ENCODE measurements at places on chromosomes 3 and 15. TPM values are rescaled to one million over a fixed set of nuclear protein-coding genes. Genes with fewer than 3 reads are reported as not detected.

Gene CCR4
- total RNA-seq, result 113 TPM

Gene LRTM1
- total RNA-seq, result not detected

Gene CMTM7
- total RNA-seq, result 39.4 TPM

Gene SLC22A13
- total RNA-seq, result 0.44 TPM

Gene MAP1A
- 0.75 TPM for total RNA-seq

Gene KBTBD12
- total RNA-seq, result not detected

Gene BOC
- total RNA-seq, result not detected

Gene SPTBN5
- 0.39 TPM for total RNA-seq

Gene A4GNT
- total RNA-seq, result not detected

- DNase-seq, result no peak
Measured at GRCh38 chr3:48270306-48270705, 29.4 kb downstream of the ZNF589 start.

DNA sequence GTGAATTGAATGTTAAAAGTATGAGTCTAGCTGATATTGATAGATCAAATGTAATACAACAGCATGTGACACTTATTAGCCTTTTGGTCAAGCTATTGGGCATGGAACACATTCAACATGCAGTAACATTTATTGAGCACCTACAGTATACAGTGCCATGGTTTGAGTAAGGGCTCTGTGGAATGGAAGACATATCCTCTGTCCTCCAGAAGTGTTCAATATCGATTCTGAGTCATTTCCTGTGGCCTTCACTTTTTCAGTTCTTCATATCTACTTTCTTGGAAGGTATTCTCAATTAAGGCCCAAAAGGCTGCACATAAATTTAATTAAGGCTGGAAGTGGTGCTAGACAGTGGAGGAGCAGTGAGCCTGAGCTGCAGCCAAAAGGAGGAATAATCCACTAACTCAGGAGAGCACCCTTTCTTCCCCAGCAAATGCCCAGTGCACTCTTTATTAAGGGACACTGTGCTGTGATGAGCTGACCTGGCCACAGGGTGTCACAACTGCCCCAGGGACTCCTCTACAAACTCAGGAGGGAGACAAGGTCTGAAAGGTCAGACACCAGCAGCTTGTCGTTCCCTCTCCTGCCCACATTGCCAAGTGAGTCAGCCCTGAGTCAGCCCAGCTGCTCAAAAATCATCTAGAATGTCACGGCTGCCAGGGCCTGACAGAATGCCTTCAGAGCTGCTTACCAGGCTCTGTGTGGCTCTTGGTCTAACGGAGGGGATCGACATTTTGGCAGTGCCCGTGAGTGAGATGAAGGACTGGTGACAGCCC lies 544.8 kb downstream of the AGBL1 start:
- peak; percentile 30 for DNase-seq

DNA sequence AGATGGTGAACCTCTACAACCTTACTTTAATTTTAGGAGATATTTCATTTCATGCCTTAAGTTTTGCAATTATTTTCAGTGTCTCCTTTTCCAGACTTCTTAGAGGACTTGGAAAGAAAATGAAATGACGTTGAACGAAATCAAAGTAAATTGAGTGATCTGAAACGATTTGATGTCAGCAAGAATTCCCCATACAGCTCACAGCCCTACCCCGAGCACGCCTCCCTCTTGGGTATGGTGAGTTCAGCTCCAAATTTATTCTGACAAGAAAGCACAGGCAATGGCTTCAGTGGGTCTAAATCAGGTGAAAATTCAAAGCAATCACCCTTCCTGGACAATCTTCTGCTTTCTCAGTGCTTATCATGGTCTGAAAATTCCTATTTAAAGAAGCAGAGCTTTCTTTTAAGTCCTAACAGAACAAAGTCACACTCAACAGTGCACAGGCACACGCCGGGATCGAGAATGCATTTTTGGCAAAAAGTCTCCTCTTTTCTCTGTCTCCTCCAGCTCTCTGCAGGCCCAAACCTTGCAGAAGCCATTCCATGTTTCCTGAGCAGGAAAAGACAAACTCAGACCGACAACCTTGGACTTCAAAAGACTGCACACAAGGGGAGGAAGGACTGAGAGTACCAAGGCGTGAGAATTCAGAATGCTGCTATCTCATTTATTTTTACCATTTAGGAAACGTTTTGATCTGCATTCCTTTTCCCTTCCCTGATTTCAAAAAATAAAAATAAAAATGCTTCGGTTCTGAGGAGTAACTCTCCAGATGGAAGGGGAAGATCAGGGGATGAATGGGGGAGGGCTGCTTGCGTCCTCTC lies 72.0 kb downstream of the CCNL1 start:
- DNase-seq, result no peak

DNA sequence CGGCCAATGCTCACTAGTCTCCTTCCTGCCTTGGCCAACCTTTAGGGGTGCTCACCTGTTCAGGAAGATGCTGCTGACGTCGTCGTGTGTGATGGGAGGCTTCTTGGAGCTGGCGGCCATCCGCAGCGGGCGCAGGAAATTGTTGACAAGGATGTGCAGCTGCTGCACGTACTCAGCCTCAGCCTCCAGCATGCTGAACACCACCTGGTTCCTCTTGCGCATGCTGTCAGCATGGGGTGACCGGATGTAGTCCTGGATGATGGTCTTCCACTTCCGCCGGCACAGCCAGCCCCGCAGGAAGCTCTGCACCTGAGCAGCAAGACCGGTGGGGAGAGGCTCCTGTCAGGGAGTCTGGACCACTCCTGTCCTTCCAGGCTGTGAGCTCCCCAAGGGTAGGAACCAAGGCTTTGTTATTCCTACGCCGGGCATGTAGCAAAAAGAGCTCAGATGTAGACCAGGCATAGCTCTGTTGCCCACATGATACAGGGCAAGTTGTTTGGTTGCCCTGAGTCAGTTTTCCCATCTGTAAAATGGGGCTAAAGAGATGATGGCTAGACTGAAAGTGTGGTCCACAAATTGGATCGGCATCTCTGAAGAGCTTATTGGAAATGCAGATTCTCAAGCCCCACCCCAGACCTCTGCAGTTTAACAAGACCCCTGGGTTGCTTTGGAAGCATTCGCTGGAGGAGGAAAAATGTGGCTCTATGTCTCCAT lies 43.7 kb downstream of the RASGRF1 start:
- no peak for DNase-seq

DNA sequence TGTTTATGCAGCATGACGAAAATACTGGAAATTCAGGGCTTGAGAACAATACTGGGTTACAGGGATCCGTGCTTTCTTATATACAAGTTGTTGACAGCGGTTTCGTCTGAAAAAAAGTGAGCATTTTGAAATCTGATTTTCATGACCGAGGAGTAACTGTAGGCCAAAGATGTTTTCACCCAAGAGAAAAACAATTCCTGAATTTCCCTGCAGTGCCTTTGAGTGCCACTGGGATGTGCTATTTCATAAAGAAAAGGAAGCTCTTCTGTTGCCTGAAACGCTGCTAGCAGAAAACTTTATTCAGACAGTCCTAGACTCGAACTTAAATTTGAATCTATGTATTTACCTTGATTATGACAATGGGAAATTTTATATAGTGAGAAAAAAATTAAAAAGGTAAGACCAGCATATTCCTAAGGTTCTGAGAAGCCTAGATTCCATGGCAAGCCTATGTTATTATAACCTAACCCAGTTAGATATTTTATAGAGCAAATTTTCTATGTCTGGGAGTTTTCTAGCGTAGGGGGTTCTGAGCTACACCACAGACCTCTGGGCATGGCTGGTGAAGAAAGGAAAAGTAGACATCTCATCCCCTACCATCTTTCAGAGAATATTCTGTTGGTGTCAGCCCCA lies 30.2 kb downstream of the KCNAB1 start:
- peak; percentile 9 for DNase-seq

- no peak for DNase-seq
Measured at GRCh38 chr3:153379516-153379915, 217.5 kb downstream of the RAP2B start.

DNA sequence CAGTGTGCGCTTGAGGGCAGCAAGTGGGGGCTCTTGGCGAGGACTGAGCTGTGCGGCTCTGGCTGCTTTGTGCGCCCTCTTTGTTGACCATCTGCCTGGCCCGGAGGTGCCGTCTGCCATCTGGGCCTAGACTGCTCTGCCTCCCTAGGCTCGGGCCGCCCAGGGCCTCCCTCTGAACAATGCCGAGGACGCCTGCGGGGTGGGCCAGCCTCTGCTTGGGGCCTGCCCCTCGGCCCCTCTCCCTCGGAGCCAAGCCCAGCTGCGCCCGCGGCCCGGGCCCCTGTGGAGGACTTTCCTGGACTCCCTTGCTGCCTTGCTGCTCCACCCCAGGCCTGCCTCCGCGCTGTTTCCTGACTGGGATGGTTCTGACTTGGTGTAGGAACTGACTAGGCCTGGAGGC lies 31.9 kb upstream of the SPSB4 start:
- no peak for DNase-seq

DNA sequence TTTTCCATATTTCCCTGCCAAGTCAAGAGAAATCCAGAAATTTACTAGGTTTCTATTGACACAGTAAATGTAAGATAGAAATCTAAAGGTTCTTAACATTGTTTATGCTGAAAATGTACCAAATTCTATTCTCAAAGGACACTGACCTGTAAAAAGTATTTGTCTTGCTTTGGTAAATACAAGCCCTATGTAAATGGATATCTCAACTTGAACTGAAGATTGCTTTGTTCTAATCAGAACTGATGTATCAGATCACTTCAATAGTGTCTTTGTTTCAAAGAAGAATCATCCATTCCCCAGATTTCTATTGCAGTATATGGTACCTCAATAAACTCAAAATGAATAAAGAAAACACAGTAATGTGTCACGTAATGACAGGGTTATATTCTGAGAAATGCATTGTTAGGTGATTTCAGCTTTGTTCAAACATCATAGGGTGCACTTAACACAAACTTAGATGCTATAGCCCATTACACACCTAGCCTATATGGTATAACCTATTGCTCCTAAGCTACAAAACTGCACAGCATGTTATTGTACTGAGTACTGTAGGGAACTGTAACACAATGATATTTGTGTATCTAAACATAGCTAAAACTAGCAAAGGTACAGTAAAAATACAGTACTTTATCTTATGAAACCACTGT lies 143.5 kb upstream of the NECTIN3 start:
- DNase-seq, result no peak

DNA sequence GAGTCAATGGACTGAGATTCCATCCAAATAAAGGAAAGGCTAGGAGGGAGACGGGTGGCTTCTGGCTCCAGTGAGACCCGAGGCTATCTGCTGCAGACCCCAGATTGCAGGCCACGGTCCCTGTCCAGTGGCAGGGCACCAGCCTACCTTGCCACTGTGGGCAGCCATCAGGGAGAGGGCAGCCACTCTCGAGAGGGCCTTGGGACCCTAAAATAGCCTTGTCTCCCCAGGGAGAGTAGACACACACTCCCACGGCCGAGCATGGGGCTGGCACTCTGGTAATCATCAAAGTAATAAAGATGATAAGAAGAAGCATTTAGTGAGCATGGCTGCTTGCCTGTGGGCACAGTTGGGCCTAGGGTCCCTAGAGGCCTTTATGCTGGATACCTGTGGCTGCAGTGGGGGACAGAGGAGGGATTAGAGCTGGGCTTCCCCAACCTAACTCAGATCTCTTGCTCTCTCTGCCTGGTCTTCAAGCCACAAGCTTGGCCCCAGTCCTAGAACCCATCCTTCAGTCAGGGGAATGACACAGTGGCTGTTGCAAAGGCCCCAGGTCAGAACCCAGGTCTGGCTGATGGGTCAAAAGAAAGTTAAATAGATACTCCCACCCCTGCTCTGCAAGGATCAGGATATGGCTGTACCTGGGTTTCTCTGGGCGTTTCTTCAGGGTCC lies 9.2 kb upstream of the VIPR1 start:
- DNase-seq, result no peak

GRCh38 chr3:145519398-145520047 lies 641.5 kb downstream of the PLOD2 start:
- DNase-seq, result no peak

DNA sequence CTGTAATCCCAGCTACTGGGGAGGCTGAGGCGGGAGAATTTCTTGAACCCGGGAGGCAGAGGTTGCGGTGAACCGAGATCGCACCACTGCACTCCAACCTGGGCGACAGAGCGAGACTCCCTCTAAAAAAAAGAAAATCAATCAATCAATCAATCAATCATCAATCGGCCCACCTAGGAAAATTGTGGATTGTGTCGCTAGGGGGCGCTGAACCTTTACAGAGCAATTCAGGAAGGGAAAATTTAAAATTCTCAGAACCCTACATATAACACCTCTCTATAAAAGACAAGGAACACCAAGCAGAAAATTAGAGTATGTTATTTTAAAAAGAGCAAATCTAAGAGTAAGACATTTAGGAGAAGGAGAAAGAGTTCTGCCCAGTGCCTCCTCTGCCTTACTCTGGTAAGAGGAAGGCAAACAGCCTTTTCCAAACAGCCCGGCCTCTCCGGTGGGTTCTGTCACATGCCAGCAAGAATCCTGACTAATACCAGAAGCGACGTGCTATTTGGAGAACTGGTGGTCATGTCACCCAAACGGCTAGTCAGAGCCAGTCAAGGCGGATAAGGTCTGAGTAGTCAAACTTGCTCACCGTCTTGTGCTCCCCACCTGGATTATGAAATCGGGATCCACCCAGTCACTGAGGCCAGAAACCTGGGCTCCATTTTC lies 22.3 kb upstream of the SMCO1 start:
- peak; percentile 54 for DNase-seq

DNA sequence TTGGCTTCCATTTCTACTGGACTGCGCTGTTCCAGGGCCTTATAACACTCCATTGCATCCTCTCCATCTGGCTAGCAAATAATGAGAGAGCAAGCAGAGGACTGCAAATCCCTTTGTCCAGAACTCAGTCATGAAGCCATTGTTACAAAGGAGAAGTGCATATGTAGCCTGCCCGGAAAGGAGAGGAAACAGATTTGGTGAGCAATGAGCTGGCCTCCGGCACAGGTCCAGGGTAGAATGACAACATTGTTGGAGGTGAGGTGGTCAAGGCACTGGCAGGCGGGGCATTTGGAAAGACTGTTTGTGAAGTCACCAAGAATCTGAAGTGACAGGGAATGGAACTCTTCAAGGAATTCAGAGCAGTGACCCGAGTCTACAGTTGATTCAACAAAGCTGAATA lies 25.0 kb upstream of the ATP1B3 start:
- no peak for DNase-seq

DNA sequence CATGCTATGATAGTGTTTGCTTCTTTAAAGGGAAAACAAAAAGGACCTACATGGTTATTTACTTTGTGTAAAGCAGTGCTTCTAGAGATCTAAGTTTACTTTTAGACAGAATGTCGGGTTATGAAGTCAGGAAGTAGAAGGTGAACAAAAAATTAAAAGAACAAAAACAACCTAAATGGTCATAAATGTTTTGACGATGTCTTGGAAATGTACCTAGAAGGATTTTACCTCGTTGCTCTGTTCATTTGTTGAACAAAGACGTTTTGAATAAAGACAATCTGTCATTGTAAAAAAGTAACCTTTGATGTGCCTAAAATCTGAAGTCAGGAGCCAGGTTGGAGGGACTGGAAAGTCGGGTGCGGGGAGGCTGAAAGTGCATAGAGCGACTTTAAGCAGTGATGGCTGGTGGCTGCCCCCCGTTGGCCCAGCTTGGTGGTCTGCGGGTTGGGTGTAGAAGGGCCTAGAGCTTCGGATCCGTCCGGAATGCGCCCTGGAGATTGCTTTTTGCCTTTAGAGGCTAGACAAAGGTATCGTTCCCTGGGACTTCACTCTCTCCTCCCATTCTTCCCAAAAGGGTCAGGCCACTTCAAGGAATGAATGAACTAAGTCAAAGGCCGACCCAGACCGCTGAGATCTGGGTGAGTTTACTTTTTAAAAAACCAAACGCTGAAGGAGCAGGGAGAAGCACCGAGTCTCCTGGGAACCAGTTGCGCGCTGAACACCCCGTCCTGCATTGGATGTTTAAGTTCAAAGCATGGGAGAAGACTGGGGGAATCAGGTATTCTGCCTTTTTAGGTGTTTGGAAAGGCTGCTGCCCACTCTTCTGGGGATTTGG lies 2.1 kb downstream of the SOX14 start:
- no peak for DNase-seq
